ENCODE measurements at places on chromosomes 1 and 21.

DNA sequence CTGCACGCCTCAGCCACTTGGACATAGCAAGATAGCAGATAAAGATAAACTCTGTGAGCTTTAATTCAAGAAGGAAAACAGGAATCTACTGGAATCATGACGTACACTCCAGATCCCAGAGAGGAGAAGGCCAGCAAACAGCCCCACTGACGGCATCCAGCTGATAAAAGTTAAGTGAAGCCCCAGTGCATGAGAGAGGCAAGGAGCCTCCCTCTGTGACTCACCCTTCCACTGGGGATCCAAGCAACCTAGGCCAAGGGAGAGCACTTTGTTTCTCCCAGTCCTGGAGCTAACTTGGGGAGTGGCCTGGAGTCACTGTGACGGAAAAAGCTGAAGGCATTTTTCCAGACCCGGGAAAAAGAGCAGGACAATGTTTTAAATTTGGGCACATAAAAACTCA lies 270.0 kb downstream of the AKT3 start:
- no peak for DNase-seq

- DNase-seq = no peak
These were observed 97.6 kb downstream of the OSBPL9 start for GRCh38 chr1:51714374-51715019.

DNA sequence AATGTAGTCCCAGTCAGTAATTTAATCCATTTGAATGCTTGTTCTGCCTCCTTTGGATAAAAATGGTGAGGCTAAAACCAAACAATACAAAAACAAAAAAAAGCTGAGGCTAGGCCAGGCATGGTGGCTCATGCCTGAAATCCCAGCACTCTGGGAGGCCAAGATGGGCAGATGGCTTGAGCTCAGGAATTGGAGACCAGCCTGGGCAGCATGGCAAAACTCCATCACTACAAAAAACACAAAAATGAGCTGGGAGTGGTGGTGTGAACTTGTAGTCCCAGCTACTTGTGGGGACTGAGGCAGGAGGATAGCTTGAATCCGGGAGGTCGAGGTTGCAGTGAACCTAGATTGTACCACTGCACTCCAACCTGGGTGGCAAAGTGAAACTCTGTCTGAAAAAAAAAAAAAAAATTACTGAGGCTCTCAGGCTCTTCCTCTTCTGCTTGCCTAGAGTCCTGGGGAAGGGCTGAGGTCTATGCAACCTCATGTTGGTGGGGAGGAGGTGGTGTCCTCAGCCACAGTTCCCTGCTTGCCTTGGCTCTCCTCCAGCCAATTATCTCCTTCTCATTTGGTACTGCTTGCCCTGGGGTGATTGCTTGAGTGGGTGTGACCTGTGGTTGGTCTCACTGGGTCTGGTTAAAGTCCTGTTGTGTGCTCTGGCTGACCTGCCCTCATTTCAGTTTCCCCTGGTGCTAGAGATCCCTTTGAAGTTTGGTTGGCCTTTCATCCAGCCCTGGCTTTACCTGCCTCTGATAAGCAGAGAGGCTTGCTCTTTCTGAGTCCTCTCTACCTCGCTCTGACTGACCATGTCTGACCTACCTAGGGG lies 20.9 kb downstream of the S1PR1 start:
- peak; percentile 56 for DNase-seq

- DNase-seq = no peak
These were observed 67.8 kb upstream of the BCL10 start for GRCh38 chr1:85344256-85344694.

GRCh38 chr1:161038523-161039153 lies at the start of gene TSTD1:
TSS of gene TSTD1 (minus strand) at chr1:161038964. CDS start at chr1:161038889, 75 bp downstream.
- DNase-seq = peak; percentile 89

DNA sequence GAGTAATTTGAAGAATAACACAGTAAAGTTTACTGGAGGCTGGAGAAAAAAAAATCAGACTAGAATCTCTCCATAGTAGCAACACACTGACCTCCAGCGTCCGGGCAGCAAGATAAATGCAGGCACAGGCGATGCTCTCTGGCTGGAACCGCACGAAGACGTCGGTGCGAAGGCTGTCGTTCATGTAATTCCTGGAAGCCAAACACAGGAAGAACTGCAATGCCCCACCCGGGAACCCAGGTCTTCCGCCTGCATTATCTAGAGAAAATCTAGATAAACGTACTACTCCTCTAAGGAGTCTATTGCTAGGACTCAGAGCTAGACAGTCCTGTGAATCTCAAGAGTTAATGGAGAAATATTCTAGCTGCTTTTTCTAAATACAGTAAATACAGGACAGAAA lies 8.5 kb downstream of the CCNL2 start:
- no peak for DNase-seq

DNA sequence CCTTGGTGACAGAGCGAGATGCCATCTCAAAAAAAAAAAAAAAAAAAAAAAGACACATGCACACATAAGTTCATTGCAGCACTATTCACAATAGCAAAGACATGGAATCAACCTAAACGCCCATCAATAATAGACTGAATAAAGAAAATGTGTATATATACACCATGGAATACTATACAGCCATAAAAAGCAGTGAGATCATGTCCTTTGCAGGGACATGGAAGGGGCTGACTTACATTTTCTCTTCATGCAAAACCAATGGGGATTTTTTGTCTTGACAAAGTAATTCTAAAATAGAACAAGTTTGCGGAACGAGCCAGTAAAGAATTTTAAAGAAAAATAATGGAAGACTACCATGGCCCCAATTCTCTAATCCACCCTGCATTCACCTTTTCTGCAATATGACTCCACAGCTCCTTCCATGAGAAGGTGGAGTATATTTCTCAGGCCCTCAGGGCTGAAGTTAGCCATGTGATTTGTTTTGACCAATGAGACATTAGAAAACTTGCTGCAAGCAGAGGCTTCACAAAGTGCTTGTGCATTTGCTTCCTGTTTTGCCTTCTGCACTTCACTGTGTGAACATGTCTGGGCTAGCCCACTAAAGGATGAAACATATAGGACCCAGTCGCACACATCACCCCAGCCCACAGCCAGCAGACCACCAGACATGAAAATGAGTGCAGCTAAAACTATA lies 78.8 kb upstream of the NR5A2 start:
- no peak for DNase-seq

GRCh38 chr1:197787056-197787455 lies 11.8 kb upstream of the DENND1B start:
- no peak for DNase-seq

DNA sequence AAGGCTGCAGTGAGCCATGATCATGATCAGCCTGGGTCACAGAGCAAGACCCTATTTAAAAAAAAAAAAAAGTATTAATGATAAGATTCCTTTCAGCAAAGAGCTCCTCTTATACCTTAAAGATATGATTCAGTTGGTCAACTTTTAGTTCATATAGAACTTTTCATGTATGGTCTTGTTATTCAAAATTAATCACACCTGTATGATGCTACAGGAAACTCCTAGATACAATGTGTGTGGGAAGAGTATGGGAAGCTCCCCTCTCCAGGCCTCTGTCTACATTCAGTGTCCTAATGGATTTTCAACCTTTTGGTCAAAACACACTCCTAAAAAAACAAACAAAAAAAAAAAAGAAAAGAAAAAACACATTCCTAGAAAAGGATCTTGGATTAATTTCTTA lies 17.1 kb downstream of the MR1 start:
- no peak for DNase-seq

Data from CD4-positive, alpha-beta memory T cell (primary cell).